Activated CD4-positive, alpha-beta T cell treated with anti-CD3 and anti-CD28 coated beads, Interleukin-2, amount 50 U/mL, for 24 hours (primary cell): ENCODE measurements at places on chromosomes 7 and 10.

GRCh38 chr7:90251304-90251635 lies 6.3 kb downstream of the CFAP69 start:
- DNase-seq = no peak

- DNase-seq = no peak
Measured at GRCh38 chr10:82961864-82962263, 1086.9 kb downstream of the NRG3 start.

DNA sequence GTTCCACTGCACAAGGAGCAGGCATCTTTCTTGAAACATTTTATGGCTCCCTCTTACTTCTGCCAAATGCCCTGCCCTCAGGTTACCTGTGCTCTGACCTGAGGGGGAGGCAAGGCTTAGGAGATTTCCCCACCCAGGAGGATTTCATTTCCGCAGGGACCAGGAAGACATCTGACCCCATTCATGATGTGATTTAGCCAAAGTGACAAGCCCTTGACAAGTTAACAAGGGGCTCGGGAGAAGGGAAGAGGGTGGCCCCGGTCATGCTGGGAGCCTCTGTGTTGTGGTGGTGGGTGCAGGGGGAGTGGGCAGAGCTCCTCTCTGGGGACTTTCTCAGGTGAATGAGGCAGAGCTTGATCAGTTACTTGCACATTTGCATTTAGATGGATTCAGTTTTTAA lies 18.9 kb downstream of the GIMAP5 start:
- no peak for DNase-seq

DNA sequence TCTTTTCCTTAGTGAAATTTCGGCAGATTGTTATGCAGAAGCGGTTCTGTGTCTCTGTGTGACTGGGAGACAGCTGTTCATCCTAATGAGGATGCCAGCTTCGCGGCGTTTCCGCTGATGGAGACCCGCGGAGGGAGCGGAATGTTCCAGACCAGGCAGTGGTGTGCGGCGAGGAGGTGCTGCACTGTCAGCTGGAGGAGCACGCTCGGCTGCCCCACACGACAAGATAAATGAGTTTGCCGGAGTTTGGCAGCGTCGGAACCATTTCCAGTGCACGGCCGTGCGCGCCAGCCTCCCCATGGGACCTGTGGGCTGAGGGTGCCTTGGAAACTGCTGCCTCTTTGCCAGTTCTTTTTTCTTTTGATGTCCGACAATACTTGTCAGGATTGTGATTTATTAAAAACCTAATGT lies 64.6 kb downstream of the WDR37 start:
- DNase-seq = no peak

GRCh38 chr7:36597090-36597773 lies 127.1 kb downstream of the AOAH start:
- DNase-seq = no peak

GRCh38 chr7:17038160-17038782 lies 156.5 kb upstream of the AGR3 start:
- DNase-seq = no peak
